ENCODE measurements at places on chromosomes 4 and X.

DNA sequence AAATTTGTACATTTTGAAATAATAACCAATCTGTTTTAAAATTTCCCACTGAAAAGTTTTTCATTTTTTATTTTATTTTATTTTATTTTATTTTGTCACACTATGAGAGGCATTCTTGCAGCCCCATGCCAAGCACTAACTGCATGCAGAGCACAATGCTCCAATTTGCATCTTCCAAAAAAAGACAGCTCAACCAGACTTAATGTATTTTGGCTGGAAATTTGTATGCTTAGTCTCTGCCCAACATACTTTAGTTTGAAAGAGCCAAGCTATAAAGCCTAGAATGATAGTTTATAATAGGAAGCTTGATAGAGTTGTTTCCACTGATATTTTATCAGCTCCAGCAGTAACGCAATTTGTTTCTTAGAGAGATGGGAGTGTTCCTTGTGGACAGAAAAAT lies 235.5 kb downstream of the GALNTL6 start:
- DNase-seq: no peak

DNA sequence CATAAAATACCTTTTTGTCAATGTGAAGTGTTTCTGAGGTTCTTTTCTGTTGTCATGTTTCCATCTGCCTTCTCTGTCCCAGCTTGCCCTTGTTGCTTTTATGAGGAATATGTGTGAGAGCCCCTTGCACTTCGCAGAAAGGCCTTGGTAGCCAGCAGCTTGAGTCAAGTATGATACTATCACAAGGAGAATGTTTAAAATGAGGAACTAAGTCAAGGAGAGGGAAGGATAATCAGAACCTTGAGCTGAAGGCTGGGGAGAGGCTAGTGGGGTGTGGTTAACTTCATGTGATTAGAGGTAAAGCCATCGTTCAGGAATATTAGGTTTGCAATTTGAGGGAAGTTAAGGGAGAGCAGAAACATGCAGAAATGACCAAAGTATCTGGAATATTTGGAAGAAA lies 12.7 kb downstream of the PGK1 start:
- DNase-seq: no peak

DNA sequence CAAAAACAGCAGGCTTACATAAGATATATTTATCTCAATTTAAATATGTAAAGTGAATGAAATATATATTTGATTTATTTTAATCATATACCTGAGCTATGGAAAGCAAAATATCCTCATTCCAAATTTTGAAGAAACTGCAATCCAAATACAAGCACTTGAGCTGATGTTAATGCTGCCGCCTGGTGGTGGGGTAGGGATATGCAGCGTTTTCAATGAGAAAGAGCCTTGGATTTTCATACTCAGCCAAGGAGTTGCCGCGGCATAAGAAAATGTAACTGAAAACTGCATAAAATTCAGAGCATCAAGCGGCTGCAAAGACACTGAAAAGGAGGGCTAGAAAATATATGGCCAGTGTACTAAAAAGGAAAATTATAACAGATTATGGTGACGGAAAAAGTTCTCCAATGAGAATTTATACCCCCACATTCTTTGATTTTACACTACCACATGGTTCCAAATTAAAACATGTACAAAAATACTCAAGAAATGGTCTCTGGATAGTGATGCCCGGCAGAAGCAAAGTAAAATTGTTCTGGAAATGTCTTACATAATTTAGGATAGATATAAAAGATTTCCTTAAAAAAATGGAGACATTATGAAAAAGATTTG lies 660.3 kb upstream of the PITX2 start:
- DNase-seq: peak; percentile 15

DNA sequence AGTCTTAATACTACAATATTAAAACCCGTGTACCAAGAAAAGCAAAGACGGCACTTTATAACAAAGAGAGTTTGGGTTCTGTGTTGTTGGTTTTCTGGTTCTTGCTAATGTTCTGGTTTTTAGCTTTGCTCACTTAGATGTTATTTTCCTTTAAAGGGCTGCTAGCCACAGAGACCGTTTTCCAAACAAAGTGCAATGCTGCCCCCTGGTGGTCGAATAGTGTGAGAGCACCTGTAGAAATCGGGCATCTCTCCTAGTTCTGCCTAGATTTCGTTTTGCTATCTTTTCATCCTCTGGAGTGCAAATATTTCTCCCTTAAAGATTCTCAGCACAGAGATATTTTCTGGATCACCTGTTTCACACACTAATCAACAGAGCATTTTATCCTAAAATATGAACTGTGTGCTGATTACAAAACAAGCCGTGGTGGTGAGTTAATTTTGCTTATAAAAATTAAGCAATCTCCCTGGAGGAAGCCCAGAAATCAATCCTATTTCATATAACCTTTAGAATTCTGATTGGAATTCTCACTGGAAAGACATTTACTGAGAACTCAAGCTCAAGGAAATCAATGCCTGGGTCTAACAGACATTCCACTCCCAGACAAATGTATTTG lies 334.5 kb upstream of the NOCT start:
- DNase-seq: peak; percentile 55

DNA sequence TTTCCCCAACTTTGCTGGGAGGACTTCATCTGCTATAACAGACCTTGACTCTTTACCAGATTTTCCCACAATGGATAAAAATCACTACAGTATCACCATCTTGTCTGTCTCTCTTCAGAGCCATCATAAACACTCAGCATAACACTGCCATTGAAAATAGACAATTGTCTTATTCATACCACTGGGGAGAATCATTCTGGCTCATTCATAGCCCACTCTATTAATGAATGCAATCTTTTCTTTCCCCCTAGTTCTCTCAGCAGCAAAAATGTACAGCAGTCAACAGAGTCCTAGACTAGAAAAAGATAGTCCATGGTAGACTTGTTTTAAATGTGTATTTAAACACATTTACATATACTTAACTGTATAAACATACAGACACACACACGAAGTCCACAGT lies 19.2 kb downstream of the SLC9A7 start:
- no peak for DNase-seq

GRCh38 chrX:140163371-140164159 lies 198.2 kb upstream of the CXorf66 start:
- DNase-seq: no peak

GRCh38 chr4:155900381-155900780 lies 3.1 kb upstream of the TDO2 start:
- DNase-seq: peak; percentile 59

GRCh38 chrX:140815868-140816267 lies 106.3 kb downstream of the LINC00632 start:
- peak; percentile 46 for DNase-seq

GRCh38 chrX:123833387-123833786 lies 26.5 kb upstream of the XIAP start:
- peak; percentile 82 for DNase-seq

DNA sequence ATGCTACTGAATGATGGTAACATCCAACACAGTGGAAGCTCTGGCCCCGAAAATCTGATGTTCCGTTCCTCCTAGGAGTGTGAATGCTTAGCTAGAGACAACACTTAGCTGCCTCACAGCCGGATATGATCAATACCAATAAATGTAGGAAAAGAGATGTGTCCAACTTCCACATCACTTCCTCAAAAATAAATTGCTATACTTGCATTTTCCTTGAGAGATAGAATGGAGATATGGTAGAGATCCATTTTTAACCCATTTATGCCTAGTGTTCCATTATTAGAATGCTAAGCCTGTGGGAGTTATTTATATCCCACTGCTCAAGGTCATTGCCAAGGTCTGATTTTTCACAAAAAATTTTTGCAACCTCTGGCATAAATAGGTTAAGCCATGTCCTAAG lies 5.5 kb upstream of the SLC9B1 start:
- no peak for DNase-seq
